Sciatic nerve (tissue), 2 donors: ENCODE measurements at places on chromosomes 12 and 14.

- DNase-seq, result no peak
Observed at GRCh38 chr14:69170839-69171238, 17.9 kb upstream of the DCAF5 start.

DNA sequence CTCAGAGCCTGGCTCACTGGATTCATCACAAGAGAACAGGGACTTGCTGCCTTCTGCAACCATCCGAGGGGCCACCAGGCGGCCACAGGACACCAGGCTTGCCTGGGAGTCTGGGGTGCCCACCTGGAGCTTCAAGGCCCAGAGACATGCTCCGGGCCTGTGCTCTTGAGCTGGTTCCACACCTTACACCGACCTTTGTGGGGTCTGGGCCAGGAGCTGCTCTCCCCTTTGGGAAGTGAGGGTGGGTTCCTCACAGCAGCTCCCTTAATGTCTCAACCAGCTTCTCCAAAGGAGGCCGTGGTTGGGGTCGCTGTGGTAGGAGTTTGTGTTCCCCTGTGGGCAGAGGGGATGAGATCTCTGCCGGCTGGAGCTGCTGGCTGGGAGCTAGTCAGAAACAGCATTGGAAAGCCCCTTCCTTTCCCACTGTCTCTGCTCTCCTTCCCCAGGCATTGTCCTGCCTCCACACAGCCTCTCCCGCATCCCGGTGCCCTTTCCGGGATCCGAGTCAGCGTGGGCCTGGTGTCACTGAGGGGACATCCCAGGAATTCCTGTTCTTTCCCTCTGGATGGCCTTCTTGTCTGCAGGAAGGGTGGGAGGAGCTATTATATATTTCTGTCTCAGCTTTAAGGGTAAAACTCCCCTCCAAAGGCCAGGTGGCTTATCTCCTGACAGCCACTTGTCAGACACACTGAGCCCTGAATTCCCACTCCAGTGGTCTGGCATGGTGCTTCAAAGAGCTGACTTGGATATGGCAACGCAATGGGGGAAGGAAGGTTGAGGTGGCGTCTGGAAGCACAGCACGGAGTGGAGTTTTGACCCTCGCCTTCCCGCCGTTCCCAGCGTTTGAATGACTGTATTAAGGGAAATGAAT is 5.1 kb upstream of the PAPLN start:
- DNase-seq, result no peak

DNA sequence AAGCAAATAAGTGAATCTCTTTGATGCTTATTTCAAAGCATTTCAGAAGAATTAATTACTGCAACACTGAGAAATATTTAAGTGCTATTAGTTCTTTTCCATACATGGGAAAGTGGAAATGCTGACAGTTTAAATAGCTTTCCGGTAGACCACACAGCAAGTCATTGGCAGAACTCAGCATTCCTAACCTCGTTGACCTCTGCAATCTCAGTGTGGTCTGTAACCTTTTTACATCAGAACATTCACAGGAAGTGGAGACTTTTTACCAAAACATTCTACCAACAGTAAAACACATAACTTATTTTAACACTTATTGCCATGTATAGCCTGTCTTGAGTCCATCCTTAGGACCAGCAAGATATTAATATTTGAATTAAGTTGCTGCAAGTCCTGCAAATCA is 249.5 kb upstream of the DCN start:
- DNase-seq, result no peak

GRCh38 chr14:98608071-98609060 is 663.6 kb downstream of the BCL11B start:
- DNase-seq, result no peak

- no peak for DNase-seq
Observed at GRCh38 chr14:104892531-104893434, 27.7 kb downstream of the CEP170B start.

DNA sequence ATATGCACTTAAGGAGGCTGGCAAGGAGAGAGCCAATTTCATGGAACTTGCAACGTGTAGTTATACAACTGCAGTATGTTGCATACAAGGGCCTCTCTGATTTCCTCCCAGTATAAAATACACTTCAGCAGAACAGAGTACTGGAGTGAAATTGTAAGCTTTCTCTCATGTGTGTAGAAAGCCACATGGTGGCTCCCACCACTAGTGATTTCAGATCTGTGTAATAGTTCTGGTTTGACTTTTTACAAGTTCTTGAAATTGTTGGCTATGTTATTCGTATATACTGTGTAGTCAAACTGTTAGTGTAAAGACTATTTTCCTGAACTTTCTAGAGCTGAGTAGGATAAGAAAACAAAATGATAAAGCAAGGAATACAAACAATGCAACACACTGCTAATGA is 16.4 kb upstream of the LMO3 start:
- DNase-seq, result no peak

GRCh38 chr12:112986291-112986800 is 8.0 kb downstream of the OAS2 start:
- no peak for DNase-seq

DNA sequence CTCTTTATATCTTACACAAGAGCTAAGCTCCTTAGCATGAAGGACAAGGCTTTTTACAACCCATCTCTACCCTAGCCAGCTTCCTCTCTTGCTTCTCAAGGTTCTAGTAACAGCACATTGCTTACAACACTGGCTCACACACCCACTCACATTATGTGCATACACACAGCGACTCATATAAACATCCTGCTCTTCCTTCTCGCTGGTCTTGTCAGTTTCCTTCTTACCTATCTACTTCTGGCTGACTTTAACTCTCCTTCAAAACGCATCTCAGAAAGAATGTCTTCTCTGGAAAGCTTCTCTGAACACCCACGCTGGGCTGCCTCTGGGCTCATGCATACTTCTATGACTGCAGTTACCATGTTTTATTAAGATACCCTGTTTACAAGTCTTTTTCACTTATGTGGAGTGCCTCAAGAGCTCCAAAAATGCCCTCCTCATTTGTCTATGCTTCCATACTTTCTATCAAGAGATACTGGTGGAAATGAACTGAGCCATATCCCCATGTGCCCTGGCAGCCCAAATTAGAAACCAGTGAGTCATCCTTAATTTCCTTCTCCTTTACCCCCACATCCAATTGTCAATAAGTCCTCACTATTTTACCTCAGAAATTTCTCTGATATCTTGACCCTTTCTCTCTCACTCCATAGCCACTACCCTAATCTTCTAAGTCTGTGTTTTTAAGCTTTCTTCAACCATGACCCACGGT is 126.9 kb upstream of the KRAS start:
- no peak for DNase-seq

DNA sequence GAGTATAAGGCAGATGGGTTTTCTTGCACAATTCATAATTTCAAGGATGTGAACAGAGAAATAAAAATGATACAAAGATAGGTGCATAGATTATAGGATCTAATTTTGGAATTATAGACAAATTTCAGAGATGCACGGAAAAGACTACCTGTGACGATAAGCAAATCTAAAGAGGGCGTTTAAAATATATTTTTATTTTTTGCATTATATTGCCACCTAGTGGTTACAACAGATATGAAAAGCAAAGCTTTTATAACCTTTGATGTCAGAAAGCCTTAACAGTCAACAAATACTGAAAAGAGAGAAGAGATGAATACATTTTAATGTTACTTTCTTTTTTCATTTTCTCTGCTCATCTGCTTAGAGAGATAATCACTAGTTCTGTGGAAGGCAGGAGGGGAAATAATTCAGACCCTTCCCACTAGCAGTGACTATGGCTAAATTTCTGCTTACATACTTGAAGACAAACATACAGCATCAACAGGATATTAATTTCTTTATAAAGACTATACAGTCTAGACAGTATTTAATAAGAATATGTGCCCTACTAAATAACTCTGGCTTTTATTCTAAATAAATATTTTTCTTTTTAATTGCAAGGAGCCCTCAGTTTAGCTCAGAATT is 46.3 kb downstream of the NTS start:
- no peak for DNase-seq

DNA sequence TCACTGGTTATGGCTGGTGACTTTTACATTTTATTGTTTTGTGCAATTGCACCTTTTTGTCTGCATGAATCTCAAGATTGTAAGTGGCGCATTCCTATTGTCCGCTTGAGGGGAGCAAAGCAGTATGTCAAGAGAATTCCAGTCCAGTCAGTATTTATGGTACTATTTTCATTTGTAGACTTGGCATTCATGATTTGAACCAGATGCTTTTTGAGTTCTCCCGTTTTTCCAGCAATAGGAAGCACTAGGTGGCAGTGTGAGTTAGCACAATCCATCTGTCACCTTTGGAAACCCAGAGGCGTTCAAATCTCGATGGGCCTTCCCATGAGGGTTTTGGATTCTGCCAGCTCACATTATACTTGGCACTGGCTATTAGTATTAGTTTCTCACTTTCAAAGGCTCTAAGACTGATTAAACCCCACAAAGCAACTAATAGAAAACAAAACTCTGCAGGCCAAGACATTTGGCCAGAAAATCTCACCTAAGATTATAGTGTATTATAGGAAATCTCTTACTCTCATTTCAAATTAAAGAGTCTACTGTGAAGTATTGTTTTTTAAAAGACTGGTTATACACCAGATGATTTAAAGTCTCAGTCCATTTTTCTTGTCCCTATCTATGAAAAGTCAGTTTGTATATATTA is 2.2 kb downstream of the DACT1 start:
- no peak for DNase-seq

GRCh38 chr14:96390965-96391292 is 999 bp upstream of the AK7 start:
- DNase-seq, result no peak

- DNase-seq, result no peak
Observed at GRCh38 chr14:81765651-81766275, 232.1 kb upstream of the SEL1L start.

DNA sequence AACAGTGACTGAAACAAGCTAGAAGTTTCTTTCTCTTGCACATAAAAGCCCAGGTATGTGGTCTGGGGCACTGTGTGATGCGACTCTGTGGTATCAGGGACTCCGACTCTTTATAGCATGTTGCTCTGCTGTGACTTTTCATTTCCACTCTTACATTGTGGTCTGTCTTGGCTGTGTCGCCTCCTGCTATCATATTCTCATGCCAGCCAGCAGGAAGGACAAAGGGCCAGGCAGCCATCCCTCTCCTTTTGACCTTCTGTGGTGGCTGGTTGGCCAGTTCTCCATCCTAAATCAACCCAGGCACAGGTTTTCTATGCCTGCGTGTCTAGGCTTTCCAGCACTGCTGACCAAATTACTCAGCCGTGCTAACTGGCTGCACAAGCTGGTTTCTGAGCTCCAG is 8.0 kb downstream of the ACAD10 start:
- no peak for DNase-seq

- peak; percentile 81 for DNase-seq
Observed at GRCh38 chr14:67674139-67674479, 323 bp downstream of the VTI1B start.

DNA sequence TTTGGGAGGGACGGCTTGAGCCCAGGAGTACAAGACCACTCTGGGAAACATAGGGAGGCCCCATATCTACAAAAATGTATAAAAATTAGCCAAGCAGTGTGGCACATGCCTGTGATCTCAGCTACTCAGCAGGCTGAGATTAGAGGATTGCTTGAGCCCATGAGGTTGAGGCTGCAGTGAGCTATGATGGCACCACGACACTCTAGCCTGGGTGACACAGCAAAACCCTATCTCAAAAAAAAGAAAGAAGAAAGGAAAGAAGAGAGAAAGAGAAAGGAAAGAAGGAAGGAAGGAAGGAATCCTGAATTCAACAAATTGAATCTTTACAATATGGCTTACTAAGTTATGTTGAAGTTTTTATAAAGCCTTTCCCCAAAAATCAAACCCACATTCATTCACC is 2.1 kb downstream of the KIF21A start:
- no peak for DNase-seq

DNA sequence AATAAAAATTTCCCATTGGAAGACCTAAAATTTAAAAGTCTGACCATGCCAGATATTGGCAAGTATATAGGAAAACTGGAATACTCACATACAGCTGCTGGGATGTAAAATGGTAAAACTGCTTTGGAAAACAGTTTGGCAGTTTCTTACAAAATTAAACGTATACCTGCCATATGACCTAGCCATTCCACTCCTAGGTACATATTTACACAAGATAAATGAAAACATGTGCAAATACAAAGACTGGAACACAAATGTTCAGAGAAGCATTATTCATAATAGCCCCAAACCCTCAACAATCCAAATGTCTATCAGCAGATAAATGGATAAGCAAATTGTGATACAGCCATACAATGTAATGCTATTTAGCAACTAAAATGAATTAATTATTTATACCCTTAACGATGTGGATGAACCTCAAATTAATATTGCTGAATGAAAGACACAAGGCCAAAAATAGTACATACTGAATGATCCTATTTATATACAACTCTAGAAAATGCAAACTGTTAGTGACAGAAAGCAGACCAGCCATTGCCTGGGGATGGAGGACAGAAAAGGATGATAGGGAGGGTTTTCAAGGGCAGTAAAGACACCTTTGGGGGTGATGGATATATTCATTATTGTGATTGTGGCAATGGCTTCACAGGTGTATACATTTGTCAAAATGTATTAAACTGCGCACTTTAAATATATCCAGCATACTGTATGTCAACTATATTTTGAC is 21.3 kb upstream of the TCP11L2 start:
- DNase-seq, result no peak

- no peak for DNase-seq
Observed at GRCh38 chr12:31119803-31120211, 46.1 kb downstream of the DDX11 start.

GRCh38 chr12:102503056-102503681 is 22.8 kb upstream of the IGF1 start:
- DNase-seq, result no peak

- no peak for DNase-seq
Observed at GRCh38 chr12:127711108-127711507, 555.9 kb upstream of the TMEM132C start.

- no peak for DNase-seq
Observed at GRCh38 chr14:55628426-55628825, 48.4 kb downstream of the KTN1 start.

- DNase-seq, result no peak
Observed at GRCh38 chr14:25929881-25930615, 667.8 kb downstream of the NOVA1 start.

DNA sequence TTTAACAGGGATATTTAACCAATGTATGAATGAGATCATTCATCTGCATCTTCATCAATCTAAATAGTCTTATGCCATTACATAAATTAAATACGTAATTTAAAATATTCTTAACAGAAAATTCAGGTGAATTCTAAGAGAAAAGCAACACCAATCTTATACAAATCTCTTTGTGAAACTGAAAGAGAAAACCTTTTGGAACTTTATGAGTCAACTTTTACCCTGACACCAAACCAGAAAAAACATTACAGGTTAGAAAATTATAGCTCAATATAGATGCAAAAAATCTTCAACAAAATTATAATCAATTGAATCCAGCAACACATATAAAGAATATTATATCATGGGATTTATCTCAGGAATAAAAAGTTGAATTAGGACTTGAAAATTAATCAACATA is 3.4 kb downstream of the GLIPR1L1 start:
- no peak for DNase-seq
